ENCODE measurements at places on chromosomes 5 and 9. TPM values are rescaled to one million over a fixed set of nuclear protein-coding genes. Genes with fewer than 3 reads are reported as not detected.

GRCh38 chr5:175385691-175386362, 58.2 kb downstream of the DRD1 start:
- DNase-seq, result no peak

- no peak for DNase-seq
Observed at GRCh38 chr9:2984491-2984890, 140.6 kb upstream of the PUM3 start.

GRCh38 chr5:2173151-2173834, 290.6 kb upstream of the IRX4 start:
- no peak for DNase-seq

- no peak for DNase-seq
Observed at GRCh38 chr5:56818450-56819037, 3.2 kb downstream of the MAP3K1 start.

- DNase-seq, result no peak
Observed at GRCh38 chr5:113749334-113749733, 235.8 kb downstream of the YTHDC2 start.

DNA sequence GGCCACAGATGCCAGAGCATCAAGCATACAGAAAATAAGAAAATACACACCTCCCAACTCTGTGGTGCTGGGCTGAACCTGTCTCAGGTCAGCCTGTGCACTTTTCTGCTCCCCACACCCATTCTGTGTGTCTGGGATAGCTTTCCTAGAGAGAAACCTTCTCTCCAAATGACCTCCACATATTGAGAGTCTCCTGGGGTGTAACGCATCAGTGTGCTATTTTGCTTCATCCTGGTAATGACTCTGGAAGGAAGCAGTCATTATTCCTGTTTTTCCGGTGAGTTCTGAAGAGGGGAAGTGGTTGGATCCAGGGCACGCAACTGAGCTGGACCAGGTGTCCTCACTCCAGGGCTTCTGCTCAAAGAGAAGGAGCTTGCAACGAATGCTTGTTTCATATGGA, 73.2 kb upstream of the SH3PXD2B start:
- no peak for DNase-seq

DNA sequence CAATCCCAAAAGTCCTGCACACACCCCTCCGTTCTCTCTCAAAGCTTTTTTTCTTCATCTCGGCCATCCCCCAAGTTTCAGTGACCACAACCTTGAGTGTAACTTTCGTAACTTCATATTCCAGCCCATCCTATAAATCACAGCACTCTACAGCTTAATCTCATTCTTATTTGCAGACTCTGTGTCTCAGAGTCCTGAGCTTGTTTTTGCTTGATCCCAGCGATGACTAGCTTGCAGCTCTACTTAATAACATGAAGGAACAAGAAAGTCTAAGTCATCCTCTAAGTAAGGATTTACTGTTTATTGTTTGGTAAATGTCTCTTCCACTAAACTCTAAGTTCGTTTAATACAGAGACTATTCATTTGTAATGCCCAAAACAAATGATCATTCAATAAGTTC, 2.6 kb upstream of the SPDL1 start:
- DNase-seq, result no peak

GRCh38 chr5:142520885-142521284, 165.0 kb downstream of the FGF1 start:
- no peak for DNase-seq

DNA sequence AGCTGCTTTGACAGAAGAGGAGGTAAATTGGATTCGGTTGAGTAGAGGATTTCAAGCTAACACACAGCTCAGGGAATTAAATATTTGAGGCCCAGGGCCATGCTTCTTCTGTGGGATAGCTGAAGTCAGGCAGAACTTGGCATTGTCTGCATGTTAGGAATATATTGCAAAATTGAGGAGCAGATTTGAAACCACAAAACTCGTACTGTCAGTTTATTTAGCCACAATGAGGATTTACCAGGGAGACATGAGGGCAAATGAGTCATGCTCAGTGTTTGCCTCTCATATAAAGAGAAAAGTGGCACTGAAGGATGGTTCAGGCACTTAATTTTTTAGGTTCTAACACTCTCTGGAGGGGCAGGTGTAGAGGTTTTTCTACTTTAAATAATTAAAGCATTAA, 83.0 kb upstream of the PRLR start:
- DNase-seq, result no peak

DNA sequence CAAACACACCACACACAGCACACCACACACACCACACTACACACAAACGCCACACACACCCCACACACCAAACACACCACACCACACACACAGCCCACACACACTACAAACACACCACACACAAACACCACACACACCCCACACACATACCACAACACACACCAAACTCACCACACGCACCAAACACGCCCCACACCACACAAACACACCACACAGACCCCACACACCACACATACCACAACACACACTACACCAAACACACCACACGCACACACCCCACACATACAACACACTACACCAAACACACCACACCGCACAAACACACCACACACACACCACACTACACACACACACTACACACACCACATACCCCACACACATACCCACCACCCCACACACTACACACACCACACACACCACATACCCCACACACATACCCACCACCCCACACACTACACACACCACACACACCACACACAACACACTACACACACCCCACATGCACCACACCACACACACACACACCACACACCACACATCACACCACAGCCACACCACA, 151.2 kb downstream of the ERCC6L2 start:
- no peak for DNase-seq

- no peak for DNase-seq
Observed at GRCh38 chr5:172113036-172113435, 75.0 kb downstream of the STK10 start.

- DNase-seq, result no peak
Observed at GRCh38 chr5:1536322-1536845, 12.6 kb upstream of the LPCAT1 start.

GRCh38 chr5:12566441-12566840, 662.2 kb upstream of the CTNND2 start:
- DNase-seq, result no peak

Gene UBE2QL1
- 0.27 TPM for polyA plus RNA-seq

Gene PALM2AKAP2
- 25.9 TPM for polyA plus RNA-seq

Gene COL5A1
- polyA plus RNA-seq, result 221 TPM

Gene CD14
- polyA plus RNA-seq, result 18.6 TPM

All from left lung (tissue), 14 donors.